Liver (tissue), 10 donors: ENCODE measurements at places on chromosomes 1 and 21.

DNA sequence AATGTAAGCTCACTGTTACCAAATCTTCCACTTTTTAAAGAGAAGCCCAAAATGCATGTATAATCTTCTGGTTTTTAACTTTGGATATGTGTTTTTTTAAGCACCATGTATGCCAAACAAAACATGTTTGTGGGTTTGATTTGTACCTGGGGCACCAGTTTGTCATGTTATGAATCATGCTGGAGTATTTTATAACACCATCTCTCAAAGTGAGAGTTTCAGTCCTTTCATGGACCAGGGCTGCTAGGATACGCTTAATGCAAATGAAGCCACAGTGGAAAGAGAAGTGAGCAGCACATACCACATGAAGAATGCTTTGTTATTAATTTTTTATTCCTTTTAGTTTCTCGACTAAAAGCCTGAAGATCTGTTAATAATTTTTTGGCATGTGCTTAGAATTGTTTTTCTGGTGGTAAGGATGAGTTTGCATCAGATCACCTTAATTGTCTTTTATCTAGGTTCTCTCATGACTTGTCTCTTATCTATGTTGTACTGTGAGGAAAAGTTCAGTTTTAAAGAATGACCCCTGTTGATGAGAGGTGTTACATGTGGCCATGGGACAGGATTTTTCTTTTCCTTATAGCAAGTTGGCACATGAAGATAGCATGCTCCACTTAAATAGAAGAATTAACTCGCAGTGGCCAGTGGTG lies 2.0 kb upstream of the RABGAP1L start:
- DNase-seq = no peak

GRCh38 chr21:24729568-24729967 lies 877.7 kb downstream of the MRPL39 start:
- DNase-seq = no peak

- DNase-seq = peak; percentile 39
These were observed 59.6 kb upstream of the ITPKB start for GRCh38 chr1:226798427-226799411.

DNA sequence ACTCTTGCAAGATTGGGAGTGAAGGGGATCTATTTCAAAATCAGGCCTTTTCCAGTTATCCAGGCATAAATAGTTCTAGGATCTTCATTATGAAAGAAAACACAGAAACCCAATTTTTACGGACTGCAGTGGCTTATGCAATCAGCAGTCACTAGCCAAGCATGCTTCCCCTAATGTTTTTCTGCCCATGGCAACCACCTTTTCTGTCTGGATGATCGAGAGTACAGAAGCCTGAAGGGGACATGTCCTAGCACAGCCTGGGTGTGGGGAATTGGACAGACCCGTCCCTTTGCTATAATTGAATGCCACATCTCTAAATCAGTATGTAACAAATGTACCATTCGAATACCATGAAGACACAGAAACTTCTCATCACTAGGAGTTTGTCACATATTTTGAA lies 29.8 kb upstream of the NCAM2 start:
- no peak for DNase-seq

DNA sequence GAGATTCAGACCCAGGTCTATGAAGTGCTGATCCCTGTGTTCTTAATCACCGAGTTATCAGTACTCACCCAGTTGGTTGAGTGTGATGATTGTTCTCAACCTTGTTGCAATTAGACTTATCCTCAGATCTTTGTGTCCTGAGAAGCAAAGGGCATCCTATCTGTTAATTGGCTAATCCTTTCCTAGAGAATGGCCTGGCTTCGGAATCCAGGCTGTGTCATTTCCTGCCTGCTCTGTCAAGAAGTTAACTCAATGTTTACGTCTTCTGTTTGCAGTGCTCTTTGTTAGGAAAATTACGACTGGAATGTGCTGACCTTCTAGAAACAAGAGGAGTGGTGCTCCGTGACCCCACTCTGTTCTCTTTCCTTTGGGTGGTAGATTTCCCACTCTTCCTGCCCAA lies 14.7 kb downstream of the GAS5 start:
- no peak for DNase-seq

GRCh38 chr21:43274022-43274945 lies 105.5 kb downstream of the CRYAA start:
- peak; percentile 46 for DNase-seq

DNA sequence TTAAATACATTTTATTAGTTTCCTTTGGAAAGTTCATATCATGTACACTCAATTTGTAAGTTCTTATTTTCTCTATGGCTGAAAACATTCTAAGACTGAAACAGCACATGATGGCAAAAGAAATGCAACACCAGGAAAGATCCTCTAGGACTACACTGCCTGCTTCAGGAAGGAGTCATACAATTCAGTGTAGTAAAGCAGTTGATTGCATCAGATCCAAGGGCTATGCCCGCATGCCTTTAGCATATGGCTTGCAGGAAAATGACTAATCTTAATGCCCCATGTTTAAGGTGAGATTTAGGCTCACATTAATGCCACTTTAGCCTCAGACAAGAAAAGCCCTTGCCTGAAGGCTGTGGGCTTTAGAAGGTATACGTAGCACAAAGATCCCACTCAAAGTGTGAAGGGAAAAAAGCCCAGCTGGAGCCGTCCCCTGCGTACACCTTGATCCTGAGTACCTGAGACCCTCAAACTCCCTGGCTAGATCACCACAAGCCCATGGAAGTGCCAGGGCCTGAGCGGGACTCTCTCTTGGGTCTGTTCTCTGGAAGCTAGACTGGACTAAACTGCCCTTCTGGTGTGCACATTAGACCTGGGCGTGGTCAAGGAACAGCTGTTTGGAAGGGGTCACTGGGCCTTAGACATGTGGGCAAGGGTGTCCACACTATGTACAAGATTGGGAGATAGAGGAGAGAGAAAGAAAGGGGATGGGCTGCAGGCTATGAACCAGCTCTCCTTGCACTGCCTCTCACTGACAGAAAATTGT lies 52.9 kb downstream of the ESRRG start:
- DNase-seq = no peak

GRCh38 chr1:171841931-171842761 lies 848 bp downstream of the DNM3 start:
- no peak for DNase-seq

- DNase-seq = no peak
These were observed 12.2 kb downstream of the UBR4 start for GRCh38 chr1:19197845-19198244.

GRCh38 chr1:224883091-224883490 lies 46.4 kb upstream of the DNAH14 start:
- no peak for DNase-seq

GRCh38 chr1:38772026-38772425 lies 87.5 kb downstream of the RRAGC start:
- no peak for DNase-seq

GRCh38 chr21:38800924-38801744 lies 4.6 kb upstream of the ETS2 start:
- no peak for DNase-seq

- DNase-seq = no peak
These were observed 11.6 kb downstream of the AHDC1 start for GRCh38 chr1:27592232-27592930.

- no peak for DNase-seq
These were observed 118.0 kb upstream of the BARHL2 start for GRCh38 chr1:90834886-90835660.

- DNase-seq = no peak
These were observed 26.8 kb upstream of the TMEM52 start for GRCh38 chr1:1945782-1946393.
